Activated CD8-positive, alpha-beta memory T cell treated with anti-CD3 and anti-CD28 coated beads for 1 hour (primary cell): ENCODE measurements at places on chromosomes 2 and 18.

DNA sequence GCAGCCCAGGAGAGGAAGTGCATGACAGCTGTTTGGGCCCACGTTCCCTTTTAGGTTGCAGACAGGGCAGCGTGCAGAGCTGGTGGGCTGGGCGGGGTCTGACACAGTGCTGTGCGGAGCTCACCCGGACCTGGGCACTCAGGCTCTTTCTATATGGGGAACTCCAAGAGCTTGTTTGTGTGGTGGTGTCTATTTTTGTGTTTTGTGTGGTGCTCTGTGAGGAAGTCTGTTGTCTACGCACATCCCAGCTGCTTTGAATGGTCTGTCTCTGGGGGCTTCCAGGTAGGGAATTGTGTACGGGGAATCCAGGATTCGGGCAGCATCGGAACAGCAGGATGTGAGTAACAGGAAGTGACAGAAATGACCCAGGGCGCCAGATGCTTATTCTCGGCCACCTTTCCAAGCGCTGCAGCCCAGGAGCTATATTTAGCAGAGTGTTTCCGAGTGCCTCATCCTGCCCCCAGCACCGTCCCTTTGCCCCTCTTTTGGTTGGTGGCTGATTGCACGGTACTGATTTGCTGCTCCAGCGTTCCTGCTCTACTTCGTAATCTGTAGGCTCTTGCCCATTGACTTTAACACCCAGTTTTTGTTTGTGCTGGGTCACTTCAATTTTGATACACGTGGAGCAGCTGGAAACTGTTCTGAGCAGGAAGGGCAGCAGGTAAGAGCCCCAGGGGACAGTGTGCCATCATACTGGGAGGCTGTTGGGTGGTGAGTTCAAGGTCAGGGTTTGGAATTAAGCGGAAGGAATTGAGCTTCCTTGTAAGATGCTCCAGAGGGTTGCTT, 64.7 kb downstream of the DGKD start:
- no peak for DNase-seq

DNA sequence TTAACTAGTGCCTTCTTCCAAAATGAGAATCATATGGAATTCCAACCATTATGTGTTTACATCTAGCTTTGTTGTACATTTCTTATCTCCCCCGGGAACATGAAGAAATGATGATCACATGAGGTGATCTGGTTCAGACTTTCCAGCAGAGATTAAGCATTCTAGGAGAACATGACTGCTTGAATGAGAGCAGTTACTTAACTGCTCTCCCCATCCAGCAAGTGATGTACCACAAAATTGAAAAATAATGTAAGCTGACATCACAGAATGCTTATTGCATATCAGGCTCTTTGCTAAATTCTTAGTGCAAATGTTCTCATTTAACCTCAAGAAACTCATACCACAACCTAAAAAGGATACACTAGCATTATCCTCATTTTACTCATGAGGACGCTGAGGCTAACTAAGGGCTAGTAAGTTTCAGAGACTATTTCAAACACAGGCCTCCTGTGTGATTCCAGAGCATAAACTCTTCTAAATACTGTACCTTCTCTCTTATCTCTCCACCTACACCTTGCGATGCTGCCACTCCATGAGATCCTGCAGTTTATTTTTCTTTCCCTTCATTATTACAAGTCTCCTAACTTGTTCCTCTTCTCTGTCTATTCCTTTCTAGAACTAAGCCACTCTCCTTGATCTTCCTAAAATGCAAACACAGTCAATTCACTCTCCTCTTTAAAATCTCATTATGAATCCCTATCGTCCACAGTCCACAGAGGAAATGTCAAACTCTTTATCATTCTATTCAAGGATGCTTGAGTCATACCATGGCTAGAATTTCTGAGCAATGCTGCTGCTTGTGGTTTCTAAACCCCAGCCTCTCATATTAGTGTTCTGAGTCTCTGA, 1224.8 kb upstream of the ZEB2 start:
- no peak for DNase-seq

GRCh38 chr2:29377788-29378187, 262.6 kb downstream of the CLIP4 start:
- no peak for DNase-seq

DNA sequence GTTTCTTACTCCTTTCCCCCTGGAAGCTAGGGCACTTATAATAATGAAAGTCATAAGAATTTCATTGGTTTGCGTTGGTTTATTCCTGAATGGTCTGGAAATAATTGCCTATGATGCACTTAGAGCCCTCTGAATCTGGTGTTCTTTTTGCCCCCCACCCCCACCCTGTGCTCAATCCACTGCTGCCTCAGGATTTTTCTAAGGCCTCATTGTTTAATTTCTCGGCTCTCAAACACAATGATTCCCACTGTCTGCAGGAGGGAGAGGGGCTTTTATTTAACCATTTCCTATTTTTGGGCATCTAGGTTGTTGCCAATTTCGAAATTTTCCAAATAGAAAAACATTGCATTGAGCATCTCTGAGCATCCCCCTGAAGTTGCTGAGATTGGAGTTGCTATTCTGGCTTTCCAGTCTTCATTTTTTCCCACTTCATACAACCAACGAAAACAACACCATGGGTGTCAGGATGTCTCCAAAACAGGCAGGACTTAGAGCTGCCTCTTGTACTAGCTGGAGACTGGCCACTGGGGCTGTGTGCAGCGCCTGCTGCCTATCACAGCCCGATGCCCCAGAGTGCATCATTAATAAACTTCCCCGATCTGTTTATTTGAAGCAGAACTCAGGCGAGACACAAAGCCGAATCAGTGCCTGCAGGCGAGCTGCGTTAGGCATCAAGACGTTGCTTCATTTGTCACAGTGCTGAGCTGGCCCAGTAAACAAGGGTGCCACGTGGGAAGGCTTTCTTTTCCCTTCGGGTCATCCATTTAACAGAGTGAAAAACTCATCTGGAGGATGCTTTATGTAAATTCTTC, 1.8 kb upstream of the PCARE start:
- no peak for DNase-seq

DNA sequence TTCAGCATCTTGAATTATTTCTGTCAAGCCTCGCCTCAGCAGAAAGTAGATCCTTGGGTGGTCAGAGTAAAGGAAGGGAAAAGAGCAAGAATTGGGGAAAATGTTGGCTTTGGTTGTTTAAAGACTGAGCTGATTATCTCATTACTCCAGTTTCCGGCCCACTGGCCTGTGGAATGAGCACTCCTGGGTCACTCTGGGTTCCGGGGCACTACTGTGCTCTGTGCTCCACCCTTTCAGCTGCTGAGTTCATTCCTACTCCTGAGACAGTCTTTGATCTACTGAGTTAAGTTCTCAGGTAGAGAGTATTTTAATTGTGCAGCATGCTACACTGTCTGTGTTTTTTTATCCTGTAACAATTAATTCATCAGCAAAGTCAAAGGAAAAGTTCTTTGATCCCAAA, 427.7 kb downstream of the CDH2 start:
- no peak for DNase-seq

GRCh38 chr18:8373486-8373885, 235.8 kb upstream of the RAB12 start:
- no peak for DNase-seq
